ENCODE measurements at places on chromosomes 3 and 15.

- DNase-seq = no peak
Measured at GRCh38 chr3:148309390-148310035, 388.2 kb upstream of the AGTR1 start.

- DNase-seq = no peak
Measured at GRCh38 chr15:41648770-41649169, 11.4 kb upstream of the MGA start.

- DNase-seq = no peak
Measured at GRCh38 chr3:190048932-190049441, 71.7 kb downstream of the P3H2 start.

- DNase-seq = no peak
Measured at GRCh38 chr3:24363242-24363641, 131.4 kb downstream of the THRB start.

DNA sequence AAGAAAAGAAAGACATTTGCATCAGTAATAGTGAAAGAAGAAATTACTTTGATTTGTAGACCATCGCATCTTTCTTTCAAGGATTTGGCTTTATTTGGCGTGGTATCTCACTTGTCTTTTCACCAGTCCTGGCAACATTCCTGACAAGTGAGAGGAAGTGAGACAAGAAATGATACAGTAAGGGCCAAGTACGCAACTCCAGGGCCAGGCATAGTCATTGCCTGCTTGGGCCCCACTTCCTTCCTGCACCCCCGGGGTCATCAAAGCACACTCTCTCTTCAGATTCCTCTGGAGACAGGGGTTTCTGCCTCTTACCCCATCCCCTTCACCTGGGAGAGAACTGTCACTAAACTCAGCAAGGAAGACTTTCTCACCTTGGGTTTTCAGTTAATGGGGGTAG is 55.1 kb downstream of the CD47 start:
- no peak for DNase-seq

DNA sequence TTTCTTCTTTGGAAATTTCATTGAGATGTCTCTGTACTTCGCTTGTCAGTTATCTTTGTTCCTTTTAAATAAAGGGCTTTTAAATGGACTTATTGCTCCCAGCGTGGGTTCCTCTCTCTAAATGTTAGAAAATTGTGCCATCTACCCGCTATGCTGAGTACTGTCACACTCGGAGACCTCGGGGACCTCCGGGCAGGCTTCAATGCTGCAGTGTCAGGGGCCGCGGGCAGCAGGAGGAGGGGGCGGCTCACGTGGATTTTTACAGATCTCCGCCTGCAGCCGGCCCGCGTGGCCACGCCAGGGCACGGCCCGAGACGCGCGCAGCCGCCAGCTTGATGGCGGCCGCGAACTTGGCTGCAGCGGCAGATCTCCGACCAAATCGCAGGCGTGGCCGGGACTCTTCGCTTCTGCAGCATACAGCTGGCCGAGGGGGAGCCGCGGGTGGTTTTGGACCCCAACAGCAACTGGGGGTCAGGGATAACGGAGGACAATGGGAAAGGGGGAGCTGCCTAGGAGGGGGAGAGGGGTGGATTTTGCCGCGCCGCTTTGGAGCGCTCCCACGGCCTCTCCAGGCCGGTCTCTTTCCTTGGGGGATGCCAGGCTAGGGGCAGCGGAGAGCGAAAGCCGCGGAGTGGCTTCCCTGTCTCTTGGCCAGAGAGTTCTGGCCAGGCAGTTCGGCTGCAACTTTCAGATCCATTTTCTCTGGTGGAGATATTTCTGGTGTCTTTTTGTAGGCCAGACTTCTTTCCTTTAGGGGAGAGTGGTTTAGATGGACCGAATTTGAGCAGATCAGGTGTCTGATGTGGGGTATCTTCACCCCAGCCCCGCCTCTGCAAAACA is 15.3 kb downstream of the NR2F2 start:
- peak; percentile 89 for DNase-seq

DNA sequence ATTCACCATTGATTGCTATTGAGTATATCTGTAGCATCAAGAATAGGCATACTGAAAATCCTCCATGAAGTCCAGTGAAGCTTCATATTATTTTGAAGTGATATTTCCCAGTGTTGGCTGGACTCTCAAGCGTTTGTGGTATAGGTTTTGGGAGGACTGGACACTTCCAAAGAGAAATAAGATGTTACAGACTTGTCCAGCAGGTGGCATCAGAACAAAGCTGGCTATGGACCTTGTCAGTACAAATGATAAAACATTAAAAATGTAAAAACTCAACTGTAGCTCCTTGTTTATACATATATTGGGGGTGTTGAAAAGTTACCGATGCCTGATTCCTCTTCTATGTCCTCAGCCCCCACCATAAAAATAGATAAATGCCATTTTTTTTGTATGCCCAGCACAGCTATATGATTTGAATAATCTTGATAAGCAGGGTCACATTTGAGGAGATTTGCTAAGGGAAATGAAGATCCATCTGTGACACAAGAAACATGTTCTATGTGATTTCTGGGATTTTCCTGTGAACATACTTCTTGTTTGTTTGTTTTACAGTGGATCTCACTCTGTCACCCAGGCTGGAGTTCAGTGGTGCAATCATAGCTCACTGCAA is 54.5 kb upstream of the GOLGA6B start:
- no peak for DNase-seq

GRCh38 chr3:56911363-56911762 is 109.6 kb upstream of the ARHGEF3 start:
- no peak for DNase-seq

- no peak for DNase-seq
Measured at GRCh38 chr3:142356818-142357217, 91.0 kb downstream of the XRN1 start.

DNA sequence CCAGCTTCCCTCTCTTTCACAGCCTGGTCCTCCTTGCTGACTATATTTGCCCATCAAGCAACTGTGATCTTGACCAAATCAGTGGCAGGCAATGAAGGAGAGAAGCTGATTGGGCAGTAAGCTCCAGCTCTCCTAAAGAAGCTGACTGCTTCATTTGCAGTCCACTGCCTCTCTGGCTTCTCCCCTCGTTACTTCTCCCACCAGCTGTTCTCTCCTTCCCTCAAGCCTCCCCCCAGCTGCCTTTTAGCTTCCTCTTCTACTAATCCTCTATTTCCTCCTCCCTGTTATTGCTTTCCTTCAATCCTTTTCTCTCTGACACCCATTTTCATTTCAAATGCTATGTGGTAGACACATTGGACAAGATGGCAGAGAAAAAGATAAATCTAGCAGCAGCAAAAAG is 474.7 kb upstream of the UBE2E2 start:
- no peak for DNase-seq

GRCh38 chr3:160885791-160886286 is 129.8 kb downstream of the PPM1L start:
- DNase-seq = peak; percentile 88

DNA sequence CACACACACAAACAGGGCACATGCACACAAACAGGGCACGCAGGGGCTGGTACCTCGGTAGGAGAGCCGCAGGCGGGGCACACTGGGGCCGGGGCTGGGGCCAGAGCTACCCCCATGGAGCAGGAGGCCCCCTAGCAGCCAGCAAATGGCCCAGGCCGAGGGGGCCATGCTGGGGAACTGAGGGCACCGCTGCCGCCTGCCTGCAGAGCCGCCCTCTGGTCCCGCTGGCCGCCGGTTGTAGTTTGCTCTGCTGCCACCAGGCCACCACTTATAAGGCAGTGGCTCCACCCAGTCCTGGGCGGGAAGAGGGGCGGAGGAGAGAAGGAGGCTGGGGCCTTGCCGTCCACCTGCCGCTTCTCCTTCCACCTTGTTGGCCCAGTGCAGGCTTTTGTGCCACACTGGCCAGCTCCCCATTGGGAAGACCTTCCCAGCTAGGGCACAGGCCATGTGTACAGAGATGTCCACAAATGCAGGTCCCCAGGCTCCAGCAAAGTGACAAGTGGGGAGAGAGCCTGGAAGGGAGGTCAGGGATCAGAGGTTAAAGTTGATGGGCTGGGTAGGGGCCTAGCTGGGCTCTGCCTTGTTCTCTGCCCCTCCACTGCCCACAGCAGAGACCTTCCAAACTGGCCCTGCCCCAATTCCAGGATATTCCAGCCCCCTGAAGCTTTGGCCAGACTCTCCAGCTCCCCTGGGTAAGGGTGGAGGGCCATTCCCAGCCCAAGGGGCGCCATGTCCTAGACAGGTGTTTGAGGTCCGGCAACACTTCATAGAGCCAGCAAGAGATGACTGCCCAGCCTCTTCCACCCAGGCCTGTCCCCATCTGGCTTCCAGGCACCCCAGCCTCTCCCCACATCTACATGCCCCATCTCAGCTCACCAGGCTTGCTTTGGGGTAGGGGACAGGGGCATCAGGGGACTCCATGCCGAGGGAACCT is at the start of gene SEMA3G:
SEMA3G (minus strand) TSS at position 244 of the 934 bp plus-strand sequence; CDS start at position 168, 76 bp downstream.
- peak; percentile 81 for DNase-seq

GRCh38 chr3:89216016-89216739 is 108.8 kb downstream of the EPHA3 start:
- no peak for DNase-seq

DNA sequence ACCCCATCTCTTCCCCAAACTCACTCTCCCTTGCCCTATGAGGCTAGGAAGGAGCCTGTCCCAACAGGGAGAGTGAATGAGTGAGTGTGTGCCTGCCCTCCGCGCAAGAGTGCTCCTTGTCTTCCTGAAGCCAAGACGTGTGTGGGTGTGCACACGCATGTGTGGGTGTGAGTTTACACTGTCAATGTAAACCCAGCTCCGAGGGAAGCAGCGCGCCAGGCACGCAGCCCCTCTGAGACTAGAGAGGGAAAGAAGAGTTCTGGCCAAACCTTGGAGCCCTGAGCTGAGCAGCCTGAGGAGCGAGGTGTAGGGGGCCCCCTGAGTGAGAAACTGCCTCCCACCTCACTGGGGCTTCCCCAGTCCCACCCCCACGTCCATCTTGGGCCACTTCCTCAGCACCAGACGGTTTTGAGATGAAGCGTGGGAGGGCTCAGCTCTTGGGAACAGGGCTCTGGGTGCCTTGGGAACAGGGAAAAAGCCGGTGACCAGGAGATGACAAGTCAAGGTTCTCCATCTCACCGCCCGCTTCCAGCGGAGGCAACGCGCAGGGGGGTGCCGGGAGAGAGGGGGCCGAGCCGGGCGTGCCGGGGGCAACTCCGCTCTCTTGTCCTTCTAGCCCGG is 5.1 kb downstream of the MECOM start:
- no peak for DNase-seq

- DNase-seq = no peak
Measured at GRCh38 chr3:38458796-38459498, 5.3 kb downstream of the ACVR2B start.
